ENCODE measurements at places on chromosomes 6 and 20. TPM values are rescaled to one million over a fixed set of nuclear protein-coding genes. Genes with fewer than 3 reads are reported as not detected.

NRN1 gene
- total RNA-seq: 8.5 TPM

PRKN gene
- 10.4 TPM for total RNA-seq

GRCh38 chr6:19880066-19880465 lies 42.9 kb downstream of the ID4 start:
- DNase-seq: no peak

- DNase-seq: no peak
Measured at GRCh38 chr6:130288065-130288464, 65.3 kb upstream of the SAMD3 start.

TTK gene
- 0.79 TPM for total RNA-seq

DNA sequence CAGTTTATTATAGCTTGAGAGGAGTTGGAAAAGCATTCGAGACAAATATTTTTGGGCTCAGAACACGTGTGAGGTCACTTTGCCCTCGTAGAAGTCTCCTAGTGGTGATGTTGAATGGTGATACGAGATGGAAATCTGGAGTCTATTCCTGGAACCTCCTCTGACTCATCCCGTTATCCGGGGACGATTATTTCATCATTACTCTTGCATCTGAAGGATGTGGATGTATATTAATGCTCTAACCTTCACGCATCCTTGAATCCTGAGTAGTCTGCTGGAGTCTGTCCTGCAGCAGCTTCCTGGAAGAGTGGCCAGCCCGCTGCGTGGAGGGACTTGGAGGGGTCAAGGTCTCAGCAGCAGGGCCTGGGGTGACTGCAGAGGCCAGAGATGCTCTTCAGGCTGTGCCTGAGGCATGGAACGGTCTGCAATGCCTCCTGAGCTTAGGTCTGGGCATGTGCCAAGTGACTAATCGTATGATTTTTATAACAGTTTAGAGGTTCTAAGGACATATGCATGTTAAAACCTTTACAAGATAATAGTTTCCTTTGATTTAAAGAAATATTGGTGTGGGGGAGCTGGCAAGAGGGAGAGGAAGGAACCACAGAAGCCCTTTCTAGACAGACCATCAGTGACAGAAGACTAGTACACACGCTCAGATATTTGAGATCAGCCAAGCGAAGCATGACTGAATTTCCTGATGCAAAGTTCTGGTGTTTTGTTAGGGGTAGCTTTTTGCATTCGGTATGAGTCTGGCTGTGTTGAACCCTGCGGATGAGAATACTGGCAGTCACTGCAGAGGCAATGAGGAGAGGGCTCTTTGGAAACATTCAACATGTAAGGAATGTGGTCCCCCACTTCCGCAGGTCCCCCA lies 400.2 kb downstream of the QKI start:
- no peak for DNase-seq

NKX2-2 gene
- not detected for total RNA-seq

BPIFB1 gene
- not detected for total RNA-seq

DNA sequence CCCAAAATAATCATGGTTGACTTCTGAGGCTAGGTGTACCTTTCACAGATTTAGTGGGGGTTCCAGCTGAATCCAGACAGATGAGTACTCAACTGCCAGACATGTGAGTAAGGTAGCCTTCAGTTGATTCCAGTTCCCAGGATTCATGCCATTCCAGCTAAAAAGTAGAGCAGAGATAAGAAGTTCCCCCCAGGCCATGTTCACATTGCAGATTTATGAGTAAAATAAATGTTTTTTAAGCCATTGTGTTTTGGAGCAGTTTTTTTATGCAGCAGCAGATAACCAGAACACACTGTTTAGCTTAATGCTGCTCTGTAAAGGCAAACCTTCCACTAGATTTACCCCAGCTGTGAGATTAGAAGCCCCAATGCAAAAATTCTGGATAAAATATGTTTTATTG lies 245.0 kb downstream of the RFPL4B start:
- no peak for DNase-seq

DNA sequence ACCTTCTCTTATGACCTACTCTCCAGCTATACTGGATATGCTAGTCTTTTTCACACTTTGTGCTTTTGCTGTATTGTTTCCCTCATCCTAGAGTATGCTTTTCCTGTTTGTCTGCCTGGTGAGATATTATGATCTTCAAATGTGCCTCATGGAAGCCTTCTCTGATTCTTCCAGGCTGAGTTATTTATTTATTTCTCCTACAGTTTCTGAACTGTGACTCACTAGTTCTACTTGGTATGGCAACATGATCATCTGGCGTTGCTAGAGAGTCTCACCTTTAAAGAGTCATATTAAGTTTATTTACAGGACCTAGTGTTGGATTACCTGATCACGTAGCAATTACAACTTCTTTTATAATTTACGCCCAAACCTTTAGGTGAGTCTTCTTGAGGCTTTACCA lies 81.2 kb upstream of the HDAC2 start:
- DNase-seq: no peak

DNA sequence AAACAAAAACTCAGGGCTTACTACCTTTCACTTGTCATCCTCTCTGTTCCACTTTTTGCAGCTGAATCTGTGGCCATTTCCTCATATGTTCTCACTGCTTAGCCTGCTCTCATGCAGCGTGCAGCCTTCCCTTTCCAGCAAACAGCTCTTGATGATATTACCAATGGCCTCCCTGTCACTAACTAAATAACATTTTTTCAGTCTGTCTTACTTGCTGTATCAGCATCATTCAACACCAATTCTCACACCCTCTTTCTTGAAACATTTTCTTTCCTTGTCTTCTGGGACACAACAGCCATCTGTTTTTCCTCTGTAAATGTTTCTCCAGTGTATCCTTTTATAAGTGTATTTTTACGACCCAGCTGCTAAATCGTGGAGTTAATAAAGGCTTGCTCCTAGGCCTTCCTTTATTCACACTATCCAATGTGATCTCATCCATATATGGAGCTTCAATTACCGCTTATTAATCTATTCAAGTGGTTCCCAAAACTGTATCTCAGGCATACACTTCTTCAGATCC lies 523.6 kb upstream of the RNF217 start:
- no peak for DNase-seq

DNA sequence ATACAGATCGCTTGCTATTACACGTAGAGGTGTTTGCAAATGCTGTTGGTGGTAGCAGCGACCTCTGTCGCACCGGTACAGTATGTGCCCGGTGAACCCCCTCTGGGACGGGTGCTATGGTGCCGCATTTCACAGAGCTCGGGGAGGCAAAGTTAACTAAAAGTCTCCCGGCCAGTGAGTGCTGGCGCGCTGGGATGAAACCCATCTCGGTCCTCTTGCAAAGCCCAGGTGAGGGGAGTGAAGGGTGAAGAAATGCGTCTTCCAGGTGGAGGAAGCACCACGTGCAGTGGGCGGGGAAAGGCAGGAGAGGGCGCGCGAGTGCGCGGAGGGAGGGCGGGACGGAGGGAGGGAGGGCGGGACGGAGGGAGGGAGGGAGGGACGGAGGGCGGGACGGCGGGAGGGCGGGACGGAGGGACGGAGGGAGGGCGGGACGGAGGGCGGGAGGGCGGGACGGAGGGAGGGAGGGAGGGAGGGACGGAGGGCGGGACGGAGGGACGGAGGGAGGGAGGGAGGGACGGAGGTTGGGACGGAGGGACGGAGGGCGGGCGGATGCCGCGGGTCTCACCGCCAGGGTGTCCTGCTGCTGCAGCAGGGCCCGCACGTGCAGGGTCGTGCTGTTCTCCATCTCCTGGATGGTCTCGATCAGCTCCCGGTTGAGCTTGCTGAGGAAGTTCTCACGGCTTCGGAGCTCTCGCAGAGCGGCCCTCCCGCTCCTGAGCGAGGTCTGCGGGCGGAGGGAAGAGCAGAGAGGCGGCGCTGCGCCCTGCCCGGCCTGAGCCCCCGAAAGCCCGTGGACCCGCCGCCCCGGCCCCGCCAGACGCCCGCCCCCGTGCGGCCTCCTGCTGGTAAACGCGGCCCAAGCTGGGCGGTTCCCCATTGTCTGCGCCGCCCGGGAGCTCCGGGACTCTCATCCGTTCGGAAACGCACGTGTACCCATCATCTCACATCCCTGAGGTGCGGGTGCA lies 11.7 kb downstream of the C20orf96 start:
- no peak for DNase-seq

- no peak for DNase-seq
Measured at GRCh38 chr6:163576114-163576513, 161.6 kb downstream of the QKI start.

COL10A1 gene
- total RNA-seq: 0.50 TPM

GRCh38 chr6:144898052-144898689 lies 613.0 kb downstream of the UTRN start:
- DNase-seq: no peak

- peak; percentile 30 for DNase-seq
Measured at GRCh38 chr20:14664101-14664500, 326.7 kb upstream of the FLRT3 start.

APCDD1L gene
- total RNA-seq: 1.2 TPM

TMEM200A gene
- total RNA-seq: 17.9 TPM

DNA sequence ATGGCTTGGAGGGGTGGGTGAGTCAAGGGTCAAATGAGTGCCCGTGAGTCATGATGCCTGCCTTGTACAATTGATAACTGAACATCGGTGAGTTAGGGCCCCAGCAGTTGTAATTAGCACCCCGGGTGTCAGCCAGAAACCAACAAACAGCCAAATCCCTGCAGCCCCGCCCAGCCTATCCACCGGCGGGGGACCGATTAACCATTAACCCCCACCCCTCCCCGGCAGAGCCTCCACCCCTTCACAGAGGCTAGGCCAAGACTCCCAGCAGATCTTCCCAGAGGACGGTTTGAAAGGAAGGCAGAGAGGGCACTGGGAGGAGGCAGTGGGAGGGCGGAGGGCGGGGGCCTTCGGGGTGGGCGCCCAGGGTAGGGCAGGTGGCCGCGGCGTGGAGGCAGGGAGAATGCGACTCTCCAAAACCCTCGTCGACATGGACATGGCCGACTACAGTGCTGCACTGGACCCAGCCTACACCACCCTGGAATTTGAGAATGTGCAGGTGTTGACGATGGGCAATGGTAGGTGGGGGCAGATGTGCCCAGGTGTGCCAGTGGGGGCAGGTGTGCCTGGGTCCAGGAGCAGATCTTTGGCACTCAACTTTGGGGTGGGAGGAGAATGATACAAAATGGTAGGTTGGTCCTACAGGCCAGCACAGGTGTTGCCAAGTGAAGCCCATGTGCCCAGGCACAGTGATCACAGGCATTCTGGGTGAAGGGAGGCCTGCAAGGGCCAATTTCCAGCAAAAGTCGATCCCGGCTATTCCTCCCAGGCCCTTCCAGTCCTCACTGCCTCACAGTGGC lies 45.7 kb downstream of the HNF4A start:
- DNase-seq: no peak

DNA sequence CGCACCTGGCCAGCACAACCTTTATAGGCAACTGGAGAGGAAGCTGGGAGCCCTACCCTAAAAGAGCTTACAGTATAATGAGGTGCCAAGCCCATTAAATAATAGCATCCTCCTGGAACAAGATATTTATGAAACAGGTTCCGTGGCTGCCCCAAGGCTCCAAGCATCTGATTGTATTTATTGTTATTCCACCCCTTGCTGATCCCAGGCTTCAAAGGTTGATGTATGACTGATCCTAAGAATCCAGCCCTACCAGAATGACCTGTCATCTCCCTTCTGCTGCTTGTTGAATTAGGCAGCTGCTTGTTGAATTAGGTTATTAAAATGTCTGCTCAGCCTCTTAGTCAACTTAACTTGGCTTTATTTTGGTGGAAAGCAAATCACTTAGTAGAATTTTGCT lies 35.2 kb upstream of the SASH1 start:
- DNase-seq: no peak

GRCh38 chr6:116666869-116667268 lies 1.7 kb downstream of the ZUP1 start:
- no peak for DNase-seq

DNA sequence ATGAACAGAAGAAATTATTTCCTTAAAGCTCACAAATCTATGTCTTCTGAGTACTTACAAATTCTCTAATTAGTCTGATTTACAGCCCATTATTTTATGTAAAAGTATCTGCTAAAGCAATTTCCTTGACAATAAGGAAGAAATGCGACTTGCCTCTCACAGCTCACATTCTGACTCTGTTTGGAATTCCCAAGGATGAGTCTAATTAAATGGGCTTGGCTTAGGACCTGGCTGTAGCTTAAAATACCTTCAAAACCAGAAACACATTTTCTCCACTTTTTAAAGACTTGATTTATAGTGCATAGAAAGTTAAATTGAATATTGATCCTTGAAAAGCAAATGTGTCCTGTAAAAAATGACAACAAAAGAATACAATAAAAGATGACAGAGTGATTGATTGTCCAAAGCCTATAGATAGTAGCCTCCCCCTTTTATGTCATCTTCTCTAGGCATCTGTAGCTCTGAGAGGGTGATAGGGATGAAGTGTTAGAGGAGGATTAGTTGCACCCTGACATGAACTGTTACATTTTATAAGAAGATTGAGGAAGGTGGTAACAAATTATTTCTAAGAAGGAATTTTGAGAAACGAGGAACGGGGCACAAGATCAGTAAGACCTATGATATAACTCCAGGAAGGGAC lies 118.9 kb downstream of the MACROD2 start:
- no peak for DNase-seq

DNA sequence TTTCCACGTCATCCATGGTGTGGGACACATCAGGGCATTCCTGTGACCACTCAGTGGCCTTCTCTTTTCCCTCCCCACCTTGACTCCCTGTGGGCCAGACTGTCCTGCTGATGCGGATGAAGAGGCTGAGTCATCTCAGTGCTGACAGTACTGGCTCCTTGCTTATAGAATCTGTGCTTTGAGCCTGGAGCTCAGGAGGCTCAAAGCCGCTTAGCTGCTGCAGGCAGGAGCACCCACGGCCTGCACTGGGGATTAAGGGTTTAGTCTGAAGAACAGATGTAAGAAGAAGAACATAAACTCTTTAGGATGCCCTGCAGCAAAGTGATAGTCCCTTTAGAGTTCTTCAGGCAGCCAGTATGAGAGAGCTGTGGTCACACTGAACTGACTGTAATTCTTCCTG lies 642.0 kb upstream of the CHD6 start:
- no peak for DNase-seq

DNA sequence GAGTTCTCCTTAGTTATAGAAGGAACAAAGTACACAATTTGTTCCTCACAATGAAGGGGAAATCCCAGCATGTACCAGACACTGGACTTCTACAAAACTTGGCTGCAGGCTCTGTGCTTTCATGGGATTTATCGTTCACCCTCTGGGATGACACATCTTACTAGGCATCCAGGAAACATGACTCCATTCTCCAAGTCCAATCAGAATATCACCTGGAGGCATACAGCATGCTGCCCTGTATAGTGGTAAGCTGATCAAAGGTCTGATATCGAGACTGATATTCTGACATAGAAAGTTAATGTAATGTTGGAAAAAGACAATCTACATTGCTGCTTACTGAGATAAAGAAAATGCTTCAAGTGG lies 6.7 kb downstream of the RWDD2A start:
- no peak for DNase-seq

- no peak for DNase-seq
Measured at GRCh38 chr6:135519348-135519747, 21.8 kb upstream of the AHI1 start.

DNA sequence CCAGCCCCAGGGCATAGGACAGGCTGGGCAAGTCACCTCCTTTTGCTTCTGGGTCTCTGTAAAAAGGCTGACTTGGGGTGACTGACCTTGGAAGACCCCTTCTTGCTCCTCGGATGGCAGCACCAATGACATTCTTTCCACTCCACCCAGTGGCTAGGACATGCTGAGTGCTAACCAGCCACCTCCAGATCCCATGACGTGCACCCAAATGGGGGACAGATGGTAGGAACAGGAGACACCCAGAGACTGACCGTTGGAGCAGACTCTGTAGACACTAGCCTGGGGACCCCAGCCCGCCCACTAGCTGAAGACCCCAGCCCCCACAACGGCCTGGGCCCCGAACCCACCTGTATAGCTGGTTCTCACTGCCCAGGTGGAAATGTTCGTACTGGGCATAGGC lies 38.3 kb downstream of the ANGPT4 start:
- DNase-seq: no peak

MYCT1 gene
- total RNA-seq: 14.2 TPM

All from kidney (tissue), 22 donors.